ENCODE measurements at places on chromosomes 13 and 19.

DNA sequence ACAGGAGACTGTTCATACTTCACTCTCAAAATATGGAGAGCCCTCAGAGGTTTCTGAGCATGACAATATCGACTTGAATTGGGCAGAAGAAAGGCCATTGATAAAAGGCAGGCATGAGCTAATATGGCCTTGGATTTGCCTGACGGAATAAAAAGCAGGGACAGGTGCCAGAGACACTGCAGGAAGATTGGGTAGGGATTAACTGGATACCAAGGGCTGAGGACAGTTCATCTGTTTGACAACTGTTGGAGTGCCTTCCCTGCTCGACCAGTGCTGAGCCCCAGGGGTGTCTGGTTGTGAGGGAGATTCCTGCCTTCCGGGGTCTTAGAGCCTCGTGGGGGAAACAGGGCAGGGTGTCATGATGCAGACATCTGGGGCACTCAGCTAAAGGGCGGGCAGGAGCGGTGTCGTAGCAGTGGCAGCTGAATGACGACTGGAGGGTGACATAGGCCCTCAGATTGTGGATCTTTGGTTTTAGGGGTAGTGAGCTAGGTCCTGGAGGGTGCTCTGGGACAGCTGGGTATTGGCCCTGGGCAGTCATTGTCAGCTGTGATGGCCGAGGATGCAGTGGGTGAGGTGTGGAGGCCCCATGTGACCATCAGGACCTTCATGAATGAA is 12.3 kb downstream of the GATAD2A start:
- DNase-seq: peak; percentile 15

GRCh38 chr19:2282062-2282861 is at the start of gene PEAK3:
Gene PEAK3 (minus strand): TSS chr19:2282175. CDS start chr19:2280931, 1,244 bp downstream.
- DNase-seq: no peak

DNA sequence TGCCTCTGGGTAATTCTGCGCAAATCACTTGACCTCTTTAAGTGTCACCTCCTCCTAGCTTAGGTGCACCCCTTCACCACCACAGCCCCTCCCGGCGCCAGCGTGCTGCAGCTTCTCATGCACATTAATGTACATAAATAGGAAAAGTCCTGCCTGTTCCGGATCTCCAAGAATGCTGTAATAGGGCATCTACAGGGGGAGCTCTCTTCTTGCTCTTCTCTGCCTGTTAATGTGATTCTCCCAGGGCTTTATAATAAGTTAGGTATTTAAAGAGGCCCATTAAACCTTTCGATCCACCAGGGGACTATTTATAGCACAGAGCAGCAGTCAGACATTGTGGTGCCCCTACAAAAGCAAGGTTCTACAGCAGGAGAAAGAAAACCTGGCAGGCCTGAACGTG is 35.3 kb downstream of the SOX1 start:
- DNase-seq: no peak

GRCh38 chr19:4139614-4140236 is 13.7 kb upstream of the CREB3L3 start:
- no peak for DNase-seq

DNA sequence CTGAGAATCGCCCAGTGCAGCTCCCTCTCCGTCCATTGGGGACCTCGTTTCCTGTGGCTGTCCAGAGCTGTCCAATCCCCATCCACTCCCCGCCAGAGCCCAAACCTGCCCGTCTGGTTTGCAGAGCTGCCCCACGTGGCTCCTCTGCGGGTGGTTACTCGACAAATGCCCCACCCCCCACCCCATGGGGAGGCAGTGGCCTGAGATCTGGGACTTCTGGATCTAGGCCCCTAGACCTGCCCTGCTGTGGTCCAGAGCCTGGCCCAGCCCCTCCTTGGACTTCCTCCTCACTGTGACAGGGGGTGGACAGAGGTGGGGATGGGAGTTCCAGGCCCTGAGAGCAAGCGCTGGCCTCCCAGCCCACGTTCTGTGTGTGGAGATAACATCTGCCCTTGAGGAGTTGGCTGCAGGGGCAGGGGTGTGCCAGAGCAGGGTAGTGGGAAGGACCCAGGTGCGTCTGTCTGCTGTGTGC is 29.1 kb downstream of the PAK4 start:
- DNase-seq: no peak

- DNase-seq: no peak
These were observed 8.4 kb upstream of the COG3 start for GRCh38 chr13:45456196-45456972.

DNA sequence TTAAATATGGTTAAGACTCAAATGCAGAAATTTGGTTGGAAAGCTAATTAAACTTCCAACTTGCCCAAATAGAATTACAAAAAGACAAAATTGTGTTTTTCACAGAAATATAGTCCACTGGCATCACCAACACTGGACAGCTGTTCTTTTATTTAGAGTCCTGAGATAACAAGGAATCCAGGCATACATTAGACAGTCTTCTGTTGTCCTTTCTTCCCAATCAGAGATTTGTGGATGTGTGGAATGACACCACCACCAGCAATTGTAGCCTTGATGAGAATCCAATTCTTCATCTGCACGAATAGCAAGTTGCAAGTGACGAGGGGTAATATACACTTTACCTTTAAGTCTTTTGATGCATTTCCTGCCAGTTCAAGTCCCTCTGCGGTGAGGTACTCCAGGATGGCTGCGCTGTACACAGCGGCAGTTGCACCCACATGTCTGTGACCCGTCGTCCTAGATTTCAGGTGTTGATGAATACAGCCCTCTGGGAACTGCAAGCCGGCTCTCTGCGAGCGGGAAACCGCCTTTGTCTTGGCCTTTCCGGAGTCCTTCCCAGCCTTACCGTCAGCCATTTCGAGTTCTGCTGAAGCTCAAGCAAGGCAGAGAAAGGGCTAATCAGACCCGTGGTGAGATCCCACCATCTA is 14.7 kb downstream of the UBAC2 start:
- no peak for DNase-seq

DNA sequence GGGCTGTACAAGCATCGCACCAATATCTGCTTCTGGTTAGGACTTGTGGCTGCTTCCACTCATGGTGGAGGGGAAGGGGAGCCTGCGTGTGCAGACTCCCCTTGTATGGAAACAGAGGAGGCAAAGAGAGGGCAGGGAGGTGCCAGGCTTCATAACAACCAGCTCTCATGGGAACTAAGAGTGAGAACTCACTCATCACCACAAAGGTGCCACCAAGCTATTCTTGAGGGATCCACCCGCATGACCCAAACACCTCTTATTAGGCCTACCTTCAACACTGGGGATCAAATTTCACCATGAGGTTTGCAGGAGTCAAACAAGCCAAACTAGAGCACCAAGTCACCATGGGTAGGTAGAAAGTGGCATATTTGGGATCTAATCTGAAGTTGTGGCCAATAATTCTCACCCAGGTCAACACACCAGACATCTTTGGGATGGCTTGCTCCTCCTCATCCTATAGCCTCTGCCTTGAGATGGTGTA is 46.4 kb downstream of the RUBCNL start:
- DNase-seq: no peak

- no peak for DNase-seq
These were observed 51.1 kb downstream of the FAM216B start for GRCh38 chr13:42832341-42833096.

DNA sequence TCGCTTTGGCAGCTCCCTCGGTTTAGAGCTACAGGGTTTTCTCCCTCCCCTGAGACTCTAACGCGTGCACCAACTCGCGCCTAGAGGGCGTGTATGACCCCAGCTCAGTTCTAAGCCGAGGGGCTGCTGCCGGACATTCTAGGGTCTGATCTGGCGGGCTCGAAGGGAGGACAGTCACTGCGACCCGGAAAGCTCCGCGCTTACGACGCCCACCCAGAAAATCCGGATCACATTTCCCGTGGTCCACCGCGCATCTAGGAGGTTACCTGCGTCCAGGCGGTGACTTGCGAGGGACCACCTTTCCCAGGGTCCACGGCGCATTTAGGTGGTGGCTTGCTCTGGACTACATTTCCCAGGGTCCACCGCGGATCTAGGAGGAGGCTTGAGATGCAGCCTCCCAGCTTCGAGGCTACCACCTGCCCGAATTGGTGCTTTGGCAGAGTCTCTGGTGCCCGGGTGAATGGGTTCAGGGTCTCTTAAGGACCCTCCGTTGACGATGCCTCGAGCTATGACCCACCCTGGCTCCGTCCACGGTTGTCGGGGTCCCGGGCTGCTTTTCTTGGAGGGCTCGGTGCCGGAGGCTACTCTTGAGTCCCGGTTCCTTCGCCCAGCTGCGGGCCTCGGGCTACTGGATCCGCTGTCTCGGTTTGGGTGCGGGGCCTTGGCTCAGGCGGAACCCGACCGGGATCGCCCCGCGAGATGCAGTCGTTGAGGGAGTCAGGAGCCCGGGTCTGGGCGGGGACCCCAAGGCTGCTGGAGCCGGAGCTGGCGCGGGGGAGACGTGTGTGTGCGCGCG is 30.5 kb downstream of the ZNF146 start:
- no peak for DNase-seq

- DNase-seq: no peak
These were observed 30.1 kb downstream of the WDFY2 start for GRCh38 chr13:51614350-51614786.

DNA sequence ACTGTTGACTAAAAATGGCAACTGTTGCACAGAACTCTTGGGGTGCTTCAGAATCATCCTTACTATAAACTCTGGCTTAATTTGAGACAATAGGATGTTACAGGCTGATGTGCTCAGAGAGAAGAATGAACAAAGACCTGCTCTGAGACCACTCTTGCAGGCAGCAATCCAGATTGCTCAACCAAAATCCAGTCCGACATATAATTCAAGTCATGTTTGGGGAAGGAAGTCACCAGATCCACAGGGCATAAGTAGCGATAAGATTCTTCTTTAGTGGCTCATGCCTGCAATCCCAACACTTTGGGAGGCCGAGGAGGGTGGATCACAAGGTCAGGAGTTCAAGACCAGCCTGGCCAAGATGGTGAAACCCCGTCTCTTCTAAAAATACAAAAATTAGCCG is 20.6 kb downstream of the MTMR6 start:
- DNase-seq: no peak

DNA sequence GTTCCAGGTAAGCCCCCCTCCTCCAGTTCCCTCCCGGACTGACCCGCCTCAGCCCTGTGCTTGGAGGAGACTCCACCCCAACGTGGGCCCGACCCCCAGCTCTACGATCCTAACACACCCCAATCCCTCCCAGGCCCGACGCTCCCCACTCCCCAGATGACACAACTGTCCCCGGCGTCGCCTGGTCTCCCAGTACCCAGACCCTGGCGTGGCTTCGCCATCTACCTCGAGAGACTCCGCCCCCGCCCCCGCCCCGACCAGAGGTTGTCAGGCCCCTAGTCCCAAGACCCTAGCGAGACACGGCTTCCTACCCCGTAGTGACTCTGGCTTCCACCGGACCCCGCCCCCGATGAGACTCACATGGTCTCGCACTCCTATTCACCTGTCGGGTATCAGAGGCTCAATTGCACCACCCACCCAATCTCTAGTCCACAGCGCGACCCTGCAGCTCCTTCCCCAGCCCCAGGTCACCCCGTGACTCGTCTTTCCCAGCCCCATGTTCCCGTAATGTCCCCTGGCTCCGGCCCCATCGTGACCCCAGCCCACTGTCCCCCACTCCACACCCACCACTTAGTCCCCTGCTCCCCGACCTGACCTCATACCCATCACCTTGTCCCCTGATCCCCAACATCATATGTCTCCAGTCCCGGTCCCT is 2.9 kb downstream of the CD37 start:
- no peak for DNase-seq

DNA sequence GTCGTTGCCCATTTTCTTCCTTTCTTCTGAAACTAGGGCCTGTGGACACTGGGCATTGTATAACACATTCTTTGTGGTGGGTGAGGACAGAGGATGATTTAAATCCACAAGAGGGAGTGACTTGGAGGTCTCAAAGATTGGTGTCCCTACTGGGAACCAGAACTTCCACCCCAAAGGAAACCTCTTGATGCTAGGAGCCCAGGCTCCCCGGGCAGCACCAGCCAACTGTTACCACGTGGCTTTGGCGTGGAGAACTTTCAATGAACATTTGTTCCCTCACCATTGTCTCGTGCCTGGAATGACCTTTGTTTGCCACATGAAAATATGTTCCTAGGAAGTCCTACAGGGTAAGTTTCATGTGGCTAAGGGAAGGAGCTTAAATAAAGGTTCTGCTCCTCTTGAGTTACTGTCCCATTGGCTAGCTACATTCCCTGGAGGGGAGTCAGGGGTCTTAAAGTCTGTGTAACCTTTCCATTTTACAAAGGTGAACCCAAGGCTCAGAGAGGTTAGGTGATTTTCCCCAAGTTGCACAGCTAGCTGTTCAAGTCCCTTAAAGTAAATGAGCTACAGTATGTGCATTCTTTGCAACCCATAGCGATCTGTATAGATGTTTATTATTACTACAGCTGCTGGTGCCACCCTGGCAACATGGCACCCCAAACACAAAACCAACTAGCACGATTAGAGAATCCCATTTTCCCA is 5.0 kb upstream of the CDX2 start:
- DNase-seq: no peak

DNA sequence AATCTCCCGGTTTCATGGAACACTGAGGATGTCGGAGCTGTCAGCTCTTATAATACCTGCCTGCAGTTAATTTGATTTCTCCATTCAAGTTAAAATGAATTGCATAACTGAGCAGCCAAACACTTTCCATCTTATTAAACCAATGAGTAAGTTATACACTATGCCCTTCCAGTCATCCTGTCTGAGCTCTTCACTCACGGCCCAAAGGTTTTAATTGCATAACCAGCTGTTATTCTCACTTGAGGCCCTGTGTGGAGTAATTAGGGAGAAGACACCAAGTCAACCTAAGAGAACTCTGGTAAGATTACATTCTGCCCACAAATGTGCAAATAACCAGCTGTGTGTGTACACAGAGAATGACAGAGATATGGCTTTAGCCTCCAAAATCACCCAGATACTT is 303.5 kb downstream of the TBC1D4 start:
- DNase-seq: no peak

DNA sequence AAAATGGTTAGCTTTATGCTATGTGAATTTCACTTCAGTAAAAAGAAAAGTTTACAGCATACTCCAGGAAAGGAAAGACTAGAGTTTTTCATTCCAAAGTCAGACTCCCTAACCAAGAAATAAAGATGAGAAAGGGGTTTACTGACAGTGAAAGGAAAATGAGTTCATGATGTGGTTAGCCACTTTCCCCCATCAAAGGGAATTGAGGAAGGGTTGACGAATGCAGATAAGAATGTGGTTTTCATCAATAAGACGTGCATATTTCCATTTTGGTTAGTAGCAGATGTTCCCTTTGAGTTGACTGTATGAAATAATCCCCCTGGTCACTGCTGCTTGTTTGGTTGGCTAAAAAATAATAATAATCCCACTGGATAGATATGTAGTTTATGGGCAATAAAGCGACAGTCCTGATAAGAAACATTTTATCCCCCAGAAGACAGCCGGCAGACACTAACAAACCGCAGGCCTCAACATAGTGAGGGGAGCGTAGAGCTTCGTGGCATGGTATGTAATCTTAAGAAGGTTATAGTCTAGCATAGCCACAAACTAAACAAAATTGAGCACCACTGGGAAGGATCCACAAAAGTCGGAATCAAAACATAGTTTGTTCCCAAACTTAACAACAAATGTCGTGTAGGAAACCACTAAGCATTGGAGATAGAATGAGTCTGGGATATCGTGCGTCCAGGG is 114.8 kb downstream of the COL4A2 start:
- no peak for DNase-seq

- DNase-seq: no peak
These were observed 117.9 kb downstream of the EFNB2 start for GRCh38 chr13:106417467-106418110.

Measured in NCI-H2107 (cell line).